EH (cell line): ENCODE measurements at places on chromosomes 7 and 10.

DNA sequence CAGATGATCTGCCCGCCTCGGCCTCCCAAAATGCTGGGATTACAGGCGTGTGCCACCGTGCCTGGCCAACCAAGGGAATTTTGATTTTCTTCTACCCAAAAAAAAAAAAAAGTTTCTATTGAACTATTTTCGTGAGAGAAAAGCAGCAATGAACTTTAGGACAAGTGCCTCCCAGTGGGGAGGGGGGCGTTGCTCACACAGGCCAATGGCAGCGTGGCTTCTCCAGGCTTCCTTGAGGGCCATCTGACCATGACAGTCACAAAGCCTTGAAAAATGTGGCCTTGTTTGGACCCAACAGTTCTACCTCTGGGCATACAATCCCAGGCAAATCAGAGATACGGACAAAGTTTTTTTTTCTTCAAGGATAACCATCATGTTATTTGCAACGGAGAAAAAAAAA lies 56.0 kb downstream of the TNRC18 start:
- no peak for DNase-seq

DNA sequence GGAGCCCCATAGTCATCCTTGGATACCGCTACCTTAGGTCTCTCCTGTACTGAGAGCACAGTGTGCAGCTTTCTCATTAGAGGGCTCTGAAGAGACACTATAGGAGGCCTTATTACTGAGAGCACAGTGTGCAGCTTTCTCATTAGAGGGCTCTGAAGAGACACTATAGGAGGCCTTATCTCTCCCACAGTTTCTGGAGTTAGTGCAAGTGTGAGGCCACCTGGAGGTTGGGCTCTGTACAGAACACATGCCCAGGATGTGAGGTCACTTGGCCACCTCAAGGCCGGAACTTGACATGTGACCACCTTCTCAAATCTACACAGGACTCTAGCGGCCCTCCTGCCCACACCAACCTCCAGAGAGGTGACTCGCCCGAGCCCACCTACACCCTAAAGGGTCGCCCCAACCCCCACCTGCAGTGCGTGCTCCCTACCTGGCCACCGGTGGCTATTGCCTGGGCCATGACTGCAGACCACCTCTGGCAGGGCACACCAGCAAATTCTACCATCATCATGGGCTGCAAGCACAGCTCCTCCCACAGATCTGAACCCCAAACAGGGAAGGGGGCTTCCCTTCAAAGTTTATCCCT lies 24.6 kb downstream of the FRMPD2 start:
- no peak for DNase-seq

GRCh38 chr7:80681272-80681885 lies 42.9 kb downstream of the CD36 start:
- peak; percentile 58 for DNase-seq

DNA sequence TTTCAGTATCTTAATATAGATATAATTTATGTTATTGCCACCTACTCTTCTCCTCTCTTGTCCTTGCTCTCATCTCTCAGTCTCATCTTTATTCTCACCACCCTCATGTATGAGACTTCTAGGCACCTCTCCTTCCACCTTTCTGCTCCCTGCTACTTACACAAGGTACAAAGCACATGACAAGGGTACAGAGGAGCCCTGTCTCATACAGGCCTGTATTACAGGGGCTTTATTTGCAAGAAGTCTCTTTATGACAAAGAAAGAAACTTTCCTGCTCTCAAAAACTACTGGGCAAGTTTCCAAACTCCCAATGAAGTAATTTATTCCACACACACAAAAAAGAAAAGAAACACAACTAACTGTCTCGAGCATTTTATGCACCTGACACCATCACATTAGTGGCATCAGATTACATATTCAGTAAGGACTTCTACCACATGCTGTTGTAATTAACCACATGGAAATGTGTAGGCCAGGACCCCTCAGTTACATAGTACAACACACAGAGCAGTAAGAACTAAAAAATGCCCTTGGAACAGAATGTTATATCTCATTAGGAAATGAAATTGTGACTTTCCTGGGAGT lies 253.1 kb downstream of the FZD1 start:
- DNase-seq: no peak

DNA sequence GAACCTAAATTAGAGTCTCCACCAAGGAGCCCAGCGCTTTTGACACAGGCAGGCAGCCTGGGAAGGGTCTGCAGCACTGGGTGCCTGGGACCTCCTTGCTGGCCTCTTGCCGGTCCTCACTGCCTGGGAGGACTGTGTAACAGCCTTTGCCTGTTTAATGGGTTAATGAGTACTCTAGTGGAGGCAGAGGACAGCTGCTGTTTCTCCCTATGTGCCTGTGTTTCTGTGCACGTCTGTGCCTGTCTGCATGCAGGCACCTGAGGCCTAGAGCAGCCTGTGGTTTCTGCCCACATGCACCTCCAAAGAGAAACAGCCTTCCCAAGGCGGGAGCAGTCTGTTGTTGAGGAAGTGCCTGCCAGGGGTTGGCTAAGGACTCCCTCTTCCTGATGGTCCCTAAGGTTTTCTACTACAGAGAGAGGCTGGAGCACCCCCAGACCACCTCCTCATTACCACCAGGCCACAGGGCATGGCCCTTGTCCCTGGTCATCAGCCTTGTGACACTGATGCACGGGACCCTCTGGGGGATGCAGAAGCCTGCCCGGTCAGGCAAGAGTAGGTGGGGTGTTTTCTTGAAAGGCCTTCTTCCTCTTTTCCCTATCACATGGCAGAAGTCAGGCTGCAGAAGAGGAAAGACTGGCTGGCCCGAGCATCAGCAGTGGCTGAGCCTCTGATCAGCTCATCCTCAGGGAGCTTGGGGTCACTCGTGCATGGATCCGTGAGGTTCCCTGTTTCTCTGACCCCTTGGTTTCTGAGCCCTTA lies 14.2 kb downstream of the SLC29A3 start:
- DNase-seq: no peak

DNA sequence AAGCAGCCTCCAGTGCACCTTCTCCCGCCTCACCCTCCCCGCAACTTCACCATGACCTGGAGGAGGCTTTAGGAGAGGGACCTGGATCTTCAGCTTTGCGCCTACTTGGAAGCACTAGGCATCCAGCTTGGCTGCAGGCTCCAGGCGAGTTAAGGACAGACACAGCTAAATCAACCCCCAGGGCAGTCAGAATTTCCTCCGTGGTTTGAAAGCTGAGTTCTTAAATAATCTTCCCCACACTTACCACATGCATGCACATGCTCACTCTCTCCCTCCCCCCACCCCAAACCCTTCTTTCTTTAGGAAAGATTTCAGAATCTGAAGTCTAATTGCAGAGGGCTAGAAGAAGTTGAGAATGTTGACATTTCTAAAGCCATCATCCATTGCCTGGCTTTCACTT lies 36.7 kb upstream of the LRRC4 start:
- peak; percentile 54 for DNase-seq

DNA sequence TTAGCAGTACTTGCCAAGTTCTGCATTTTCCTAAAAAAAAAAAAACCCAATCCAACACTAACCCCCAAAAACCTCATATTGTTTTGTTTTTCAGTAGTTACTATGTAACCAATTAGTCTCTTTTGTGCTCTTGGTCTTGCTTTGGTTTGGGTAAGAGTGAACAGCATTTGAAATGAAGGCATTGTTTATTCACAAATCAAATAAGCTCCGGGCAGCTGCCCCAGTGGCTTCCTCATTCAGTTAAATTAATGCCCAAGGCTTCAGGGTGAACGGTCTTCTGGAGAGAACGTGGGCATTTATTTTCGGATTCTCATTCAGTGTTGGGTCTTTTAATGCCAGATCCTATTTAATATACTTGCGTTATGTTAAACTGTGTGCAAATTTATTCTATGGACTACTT lies 108.7 kb downstream of the GFRA1 start:
- DNase-seq: no peak

DNA sequence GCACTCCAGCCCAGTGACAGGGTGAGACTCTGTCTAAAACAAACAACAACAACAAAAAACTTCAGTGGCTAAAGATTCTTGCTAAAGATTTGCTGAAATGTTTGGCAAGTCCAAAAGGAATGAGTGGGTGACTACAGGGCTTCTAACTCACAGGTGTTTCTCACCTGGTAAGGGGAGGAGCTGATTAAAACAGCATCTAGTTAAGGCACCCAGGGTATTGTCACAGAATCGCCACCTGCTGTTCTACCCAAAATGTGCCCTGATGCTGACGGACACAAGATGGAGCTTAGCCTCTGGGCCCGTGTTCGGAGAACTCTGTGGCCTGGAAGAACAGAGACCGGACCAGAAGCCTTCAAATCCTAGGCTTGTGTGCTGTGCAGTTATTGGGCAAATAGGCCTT lies 336.0 kb upstream of the GALNT17 start:
- DNase-seq: no peak

- no peak for DNase-seq
Measured at GRCh38 chr7:72058579-72058978, 353.6 kb downstream of the CALN1 start.

GRCh38 chr7:155416646-155417380 lies 41.1 kb upstream of the EN2 start:
- DNase-seq: no peak
